Activated CD4-positive, alpha-beta T cell treated with anti-CD3 and anti-CD28 coated beads, Interleukin-2, amount 10 ng/mL, durations not matched to agents 24 days and 14 days (primary cell): ENCODE measurements at places on chromosomes 3 and 15. TPM values are rescaled to one million over a fixed set of nuclear protein-coding genes. Genes with fewer than 3 reads are reported as not detected.

The TTC21A gene
- 0.54 and 0.89 TPM in 2 replicates for total RNA-seq

The ARIH2 gene
- 157 TPM in 2 replicates for total RNA-seq

- H3K27ac ChIP-seq, result no peak overlapping the region
- H3K4me3 ChIP-seq, result no peak overlapping the region
- no peaks in the 10 kb centered on the region for H3K4me1 ChIP-seq
- peaks cover 2% of the 10 kb centered on the region for H3K27me3 ChIP-seq
- no peaks in the 10 kb centered on the region for H3K36me3 ChIP-seq
- DNase-seq, result no peak
Measured at GRCh38 chr3:17967953-17968607, 225.6 kb upstream of the TBC1D5 start.

- no peak overlapping the region for H3K4me3 ChIP-seq
- no peak for DNase-seq
- H3K4me1 ChIP-seq, result peaks cover 15% of the 10 kb centered on the region
- H3K36me3 ChIP-seq, result peaks cover 11% of the 10 kb centered on the region
- H3K27me3 ChIP-seq, result no peaks in the 10 kb centered on the region
Measured at GRCh38 chr15:80105595-80105994, 46.1 kb downstream of the ZFAND6 start.

DNA sequence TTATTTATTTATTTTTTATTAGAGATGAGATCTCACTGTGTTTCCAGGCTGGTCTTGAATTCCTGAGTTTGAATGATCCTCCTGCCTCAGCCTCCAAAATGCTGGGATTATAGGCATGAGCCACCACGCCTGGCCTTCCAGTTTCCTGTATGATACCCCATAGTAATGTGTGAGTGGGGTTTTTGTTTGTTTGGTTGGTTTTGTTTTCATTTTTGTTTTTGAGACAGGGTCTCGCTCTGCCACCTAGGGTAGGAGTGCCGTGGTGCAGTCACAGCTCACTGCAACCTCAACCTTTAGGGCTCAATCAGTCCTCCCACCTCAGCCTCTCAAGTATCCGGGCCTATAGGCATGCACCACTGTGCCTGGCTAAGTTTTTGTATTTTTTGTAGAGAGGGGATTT, 30.9 kb downstream of the GOLM2 start:
- peak; percentile 56 for DNase-seq
- H3K4me1 ChIP-seq, result peaks cover 16% of the 10 kb centered on the region
- H3K27me3 ChIP-seq, result no peaks in the 10 kb centered on the region
- H3K4me3 ChIP-seq, result no peak overlapping the region
- H3K36me3 ChIP-seq, result peaks cover 4% of the 10 kb centered on the region

DNA sequence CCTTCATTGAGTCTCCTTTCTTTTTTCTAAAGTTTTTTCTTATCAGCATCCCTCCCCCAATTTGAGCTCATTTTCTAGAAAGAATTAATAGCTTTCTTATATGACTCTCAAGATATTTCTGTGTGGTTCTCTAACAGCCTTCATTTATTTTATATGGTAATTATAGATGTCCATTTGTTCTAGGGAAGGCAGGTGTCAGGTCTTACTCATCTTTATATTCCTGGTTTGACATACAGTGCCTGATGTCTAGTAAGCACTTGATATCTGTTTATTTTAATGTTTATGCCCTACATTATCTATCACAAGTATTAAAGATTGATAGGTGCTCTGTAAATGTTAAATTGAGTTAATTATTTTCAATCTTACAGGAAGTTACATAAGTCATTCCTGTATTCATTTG, 426.7 kb upstream of the TPRG1 start:
- no peaks in the 10 kb centered on the region for H3K36me3 ChIP-seq
- no peak overlapping the region for H3K27ac ChIP-seq
- no peak for DNase-seq
- H3K4me1 ChIP-seq, result peaks cover 2% of the 10 kb centered on the region

- no peak overlapping the region for H3K4me3 ChIP-seq
- DNase-seq, result no peak
- no peaks in the 10 kb centered on the region for H3K4me1 ChIP-seq
- H3K36me3 ChIP-seq, result no peaks in the 10 kb centered on the region
Measured at GRCh38 chr15:62606376-62607113, 436.0 kb upstream of the TPM1 start.

GRCh38 chr3:123055352-123055751, 11.5 kb upstream of the PDIA5 start:
- H3K4me1 ChIP-seq, result no peaks in the 10 kb centered on the region
- H3K4me3 ChIP-seq, result no peak overlapping the region
- H3K27ac ChIP-seq, result no peak overlapping the region
- no peak for DNase-seq
- peaks cover 23% of the 10 kb centered on the region for H3K27me3 ChIP-seq
- no peaks in the 10 kb centered on the region for H3K36me3 ChIP-seq

DNA sequence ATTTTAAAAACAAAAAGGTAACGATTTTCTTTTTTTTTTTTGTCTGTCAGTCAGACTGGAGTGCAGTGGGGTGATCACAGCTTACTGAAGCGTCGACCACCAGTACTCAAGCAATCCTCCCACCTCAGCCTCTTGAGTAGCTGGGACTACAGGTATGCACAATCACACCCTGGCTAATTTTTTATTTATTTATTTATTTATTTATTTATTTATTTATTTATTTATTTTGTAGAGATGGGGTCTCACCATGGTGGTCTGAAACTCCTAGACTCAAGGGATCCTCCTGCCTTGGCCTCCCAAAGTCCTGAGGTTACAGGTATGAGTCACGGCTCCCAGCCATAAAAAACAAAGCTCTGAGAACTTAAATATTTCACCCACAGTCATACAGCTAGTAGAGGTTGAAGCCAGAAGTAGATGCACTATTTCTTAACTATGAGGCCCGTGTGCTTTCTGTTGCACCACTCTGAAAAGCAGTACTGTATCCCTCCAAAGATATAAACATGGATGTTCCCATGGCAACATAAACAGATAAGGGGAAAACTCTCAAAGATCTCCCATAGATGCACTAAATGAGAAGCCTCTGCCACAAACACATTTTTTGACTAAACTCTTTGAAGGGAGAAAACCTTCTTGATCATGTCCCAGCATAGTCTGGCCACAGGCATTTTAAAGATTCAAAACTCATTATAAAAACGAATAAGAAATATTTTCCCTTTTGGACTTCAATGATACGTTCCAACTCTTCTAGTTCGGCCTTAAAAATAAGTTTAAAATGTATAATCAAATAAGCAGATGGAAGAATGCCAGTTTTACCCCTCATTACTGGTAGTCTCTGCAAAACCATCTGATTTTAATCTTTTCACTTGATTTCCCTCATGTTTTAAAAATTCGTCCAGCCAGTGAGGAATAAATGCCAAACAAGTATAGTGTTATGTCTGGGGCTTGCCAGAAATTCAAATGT, 162.3 kb upstream of the ARHGEF26 start:
- no peak for DNase-seq
- H3K4me1 ChIP-seq, result no peaks in the 10 kb centered on the region
- no peaks in the 10 kb centered on the region for H3K27me3 ChIP-seq
- H3K4me3 ChIP-seq, result no peak overlapping the region
- H3K36me3 ChIP-seq, result no peaks in the 10 kb centered on the region
